SJSA1 (cell line): ENCODE measurements at places on chromosomes 4 and X. TPM values are rescaled to one million over a fixed set of nuclear protein-coding genes. Genes with fewer than 3 reads are reported as not detected.

GRCh38 chr4:109976189-109976588, 63.5 kb downstream of the EGF start:
- no peak overlapping the region for H3K4me3 ChIP-seq
- no peak for DNase-seq
- H3K27me3 ChIP-seq: no peaks in the 10 kb centered on the region
- H3K4me1 ChIP-seq: peaks cover 27% of the 10 kb centered on the region

Gene TECRL
- total RNA-seq: not detected in 2 replicates

Gene PIR
- 49.0 and 49.6 TPM in 2 replicates for total RNA-seq

Gene CLCN3
- 19.9 and 23.3 TPM in 2 replicates for total RNA-seq

DNA sequence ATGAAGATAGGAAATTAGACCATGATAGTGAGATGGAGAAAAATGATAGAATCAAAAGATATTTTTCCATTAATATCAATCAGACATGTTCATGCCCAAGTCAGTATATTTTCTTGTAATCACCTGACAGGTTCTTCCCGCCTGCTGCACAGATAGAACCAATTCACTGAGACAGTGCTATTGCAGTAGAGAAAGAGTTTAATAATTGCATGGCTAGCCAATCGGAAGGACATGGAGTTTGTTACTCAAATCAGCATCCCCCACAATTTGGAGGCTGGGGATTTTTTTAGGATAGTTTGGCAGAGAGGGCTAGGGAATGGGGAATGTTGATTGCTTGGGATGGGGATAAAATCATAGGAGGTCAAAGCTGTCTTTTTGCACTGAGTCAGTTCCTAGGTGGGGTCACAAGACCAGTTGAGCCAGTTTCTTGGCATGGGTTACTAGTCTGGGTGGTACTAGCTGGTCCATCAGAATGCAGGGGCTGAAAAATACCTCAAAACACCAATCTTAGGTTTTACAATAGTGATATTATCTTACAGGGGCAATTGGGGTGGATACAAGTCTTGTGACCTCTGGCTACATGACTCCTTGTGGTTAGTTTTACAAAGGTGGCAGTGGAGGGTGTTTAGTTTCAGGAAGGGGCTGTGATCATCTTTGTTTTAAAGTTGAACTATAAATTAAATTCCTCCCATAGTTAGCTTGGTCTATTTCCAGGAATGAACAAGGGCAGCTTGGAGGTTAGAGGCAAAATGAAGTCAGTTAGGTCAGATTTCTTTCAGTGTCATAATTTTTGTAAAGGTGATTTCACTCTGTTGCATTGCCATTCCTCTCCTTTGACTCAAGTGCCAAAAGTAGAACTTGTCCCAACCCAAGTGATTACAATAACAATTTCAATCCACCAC, 100.3 kb upstream of the PDE5A start:
- H3K36me3 ChIP-seq: no peaks in the 10 kb centered on the region
- no peak overlapping the region for H3K4me3 ChIP-seq
- H3K27me3 ChIP-seq: no peaks in the 10 kb centered on the region
- no peak for DNase-seq
- H3K4me1 ChIP-seq: peaks cover 81% of the 10 kb centered on the region

DNA sequence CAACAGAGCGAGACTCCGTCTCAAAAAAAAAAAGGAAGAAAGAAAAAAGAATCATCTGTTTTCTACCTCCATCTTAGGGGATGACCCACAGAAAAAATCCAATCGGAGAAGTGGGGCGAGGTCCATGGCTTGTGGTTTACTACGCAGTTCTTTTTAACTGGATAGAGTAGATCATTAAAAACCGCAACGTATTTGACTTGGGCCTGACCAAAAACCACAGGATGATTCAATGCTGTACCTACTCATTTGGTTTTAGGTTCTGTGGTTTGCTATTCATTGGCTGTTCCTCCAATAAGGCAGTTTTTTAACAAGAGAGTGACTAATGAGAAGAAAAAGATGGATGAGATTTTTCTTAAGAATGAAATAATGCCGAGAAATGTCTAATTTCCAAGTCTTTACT, 83.7 kb downstream of the FREM3 start:
- DNase-seq: no peak
- H3K36me3 ChIP-seq: no peaks in the 10 kb centered on the region
- H3K4me3 ChIP-seq: no peak overlapping the region
- no peaks in the 10 kb centered on the region for H3K27me3 ChIP-seq
- no peak overlapping the region for H3K27ac ChIP-seq
- no peaks in the 10 kb centered on the region for H3K4me1 ChIP-seq
